Activated T-helper 1 cell treated with anti-CD3 and anti-CD28 coated beads, Interleukin-12 subunit alpha, Interleukin-12 subunit beta, Interleukin-2, Interleukin-4 antibody, amounts not matched to agents 30 ng/mL and 10 ng/mL and 1 ng/mL, durations not matched to agents 14 hours and 24 hours and 36 hours (primary cell): ENCODE measurements at places on chromosomes 4 and X. TPM values are rescaled to one million over a fixed set of nuclear protein-coding genes. Genes with fewer than 3 reads are reported as not detected.

GRCh38 chrX:16454926-16455325, 195.0 kb upstream of the S100G start:
- no peak for DNase-seq

GRCh38 chr4:156038772-156039171, 85.1 kb upstream of the CTSO start:
- DNase-seq: no peak

GRCh38 chrX:16981209-16981608, 34.8 kb downstream of the REPS2 start:
- DNase-seq: no peak

- DNase-seq: no peak
Measured at GRCh38 chrX:130625386-130625785, 223.6 kb downstream of the RBMX2 start.

The TMEM33 gene
- total RNA-seq: 97.8 and 106 TPM in 2 replicates

DNA sequence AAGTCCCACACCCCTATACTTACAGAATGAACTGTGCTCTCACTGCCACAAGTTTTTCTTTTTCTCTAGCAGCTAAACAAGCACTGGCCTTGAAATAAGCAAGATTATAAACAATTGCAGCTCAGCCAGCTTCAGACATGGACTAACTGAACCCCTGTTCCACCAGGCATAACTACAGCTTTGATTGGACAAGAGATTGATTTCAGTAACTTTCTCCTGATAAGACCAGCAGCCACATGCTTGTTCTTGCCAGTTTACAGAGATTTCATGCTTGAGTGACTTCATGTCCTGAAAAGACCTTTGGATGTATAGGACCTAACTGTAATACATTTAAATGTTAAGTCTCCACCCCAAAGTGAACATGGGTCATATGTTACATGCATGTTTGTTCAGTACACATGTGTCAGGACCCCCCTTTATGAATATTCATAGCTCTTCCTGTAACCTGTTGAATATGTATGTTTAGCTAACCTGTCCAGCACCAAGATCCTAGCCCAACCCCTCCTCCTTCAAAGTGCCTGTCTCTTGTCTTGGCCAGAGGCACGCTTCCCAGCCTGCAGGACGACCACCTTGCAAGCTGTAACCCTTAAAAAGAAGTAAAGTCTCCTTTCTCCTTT, 27.9 kb downstream of the ZNF275 start:
- no peak for DNase-seq
